Stimulated activated CD4-positive, alpha-beta T cell treated with anti-CD3 and anti-CD28 coated beads, Interleukin-15, amount 100 ng/mL, for 1 hour (primary cell): ENCODE measurements at places on chromosomes 11 and 22.

DNA sequence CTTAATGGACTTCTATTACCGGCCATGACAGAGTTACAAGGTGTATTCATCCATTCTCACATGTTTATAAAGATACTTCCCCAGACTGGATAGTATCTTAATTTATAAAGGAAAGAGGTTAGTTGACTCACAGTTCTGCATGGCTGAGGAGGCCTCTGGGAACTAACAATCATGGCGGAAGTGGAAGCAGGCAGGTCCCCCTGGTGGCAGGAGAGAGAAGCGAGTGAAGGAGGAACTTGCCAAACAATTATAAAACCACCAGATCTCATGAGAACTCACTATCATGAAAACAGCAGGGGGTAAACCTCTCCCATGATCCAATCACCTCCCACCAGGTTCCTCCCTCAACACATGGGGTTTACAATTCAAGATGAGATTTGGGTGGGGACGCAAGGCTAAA is 170.0 kb upstream of the PDGFD start:
- no peak for DNase-seq

DNA sequence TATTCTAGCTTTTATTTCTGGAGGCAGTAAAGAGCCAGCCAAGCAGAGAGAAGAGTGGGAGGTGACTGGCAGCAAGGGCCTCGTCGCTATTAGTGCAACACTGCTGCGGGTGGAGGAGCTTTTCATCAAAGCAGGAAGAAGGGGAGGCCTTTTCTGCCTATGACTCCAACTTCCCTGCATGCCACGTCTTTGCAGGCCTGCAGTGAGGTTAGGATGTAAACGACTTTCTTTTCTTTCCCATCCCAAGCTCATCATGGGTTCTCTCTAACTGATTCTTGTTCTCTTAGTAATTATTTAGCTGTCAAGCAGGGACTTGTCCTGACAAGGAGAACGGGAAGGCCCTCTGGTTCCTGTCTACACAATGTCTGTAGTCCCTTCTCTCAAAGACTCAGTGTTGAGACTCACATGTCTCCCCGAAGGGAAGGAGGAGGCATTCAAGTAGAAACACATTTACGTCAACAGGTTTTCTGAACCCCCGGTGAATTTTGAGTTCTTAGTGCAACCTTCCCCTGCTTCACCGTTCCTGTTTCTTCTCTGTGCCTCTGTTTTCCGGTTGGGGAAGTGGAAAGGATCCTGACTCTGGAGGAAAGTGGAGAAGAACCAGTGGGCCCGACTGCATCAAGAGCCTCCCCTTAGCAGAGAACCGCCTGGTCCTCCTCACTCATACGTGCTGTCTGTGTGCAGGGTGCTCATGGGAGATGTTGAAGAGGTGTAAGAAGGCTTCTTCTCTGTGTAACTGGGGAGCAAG is 56.9 kb downstream of the PACS1 start:
- peak; percentile 18 for DNase-seq

DNA sequence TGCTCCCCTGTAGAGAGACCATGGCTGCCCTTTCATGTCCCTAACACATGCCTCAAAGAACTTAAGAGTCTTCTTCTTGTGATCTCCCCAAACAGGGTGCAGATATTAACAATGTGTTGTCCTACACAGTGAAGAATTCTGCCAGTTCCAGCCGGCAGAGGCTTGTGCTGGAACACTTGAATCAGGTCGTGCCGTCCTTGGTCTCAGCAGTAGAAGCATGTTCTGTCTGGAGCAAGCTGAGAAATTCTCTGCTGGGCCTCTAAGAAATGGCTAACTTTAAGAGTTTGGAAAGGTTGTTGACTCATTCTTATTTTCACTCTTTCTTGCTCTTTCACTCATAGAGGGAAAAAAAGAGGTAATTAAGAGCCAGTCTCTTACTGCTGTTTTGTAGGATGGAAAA is 71.1 kb upstream of the SLC25A18 start:
- DNase-seq, result no peak

GRCh38 chr22:20532256-20532993 is 25.0 kb downstream of the MED15 start:
- DNase-seq, result no peak

- no peak for DNase-seq
Observed at GRCh38 chr11:89463266-89463780, 27.9 kb downstream of the NOX4 start.

DNA sequence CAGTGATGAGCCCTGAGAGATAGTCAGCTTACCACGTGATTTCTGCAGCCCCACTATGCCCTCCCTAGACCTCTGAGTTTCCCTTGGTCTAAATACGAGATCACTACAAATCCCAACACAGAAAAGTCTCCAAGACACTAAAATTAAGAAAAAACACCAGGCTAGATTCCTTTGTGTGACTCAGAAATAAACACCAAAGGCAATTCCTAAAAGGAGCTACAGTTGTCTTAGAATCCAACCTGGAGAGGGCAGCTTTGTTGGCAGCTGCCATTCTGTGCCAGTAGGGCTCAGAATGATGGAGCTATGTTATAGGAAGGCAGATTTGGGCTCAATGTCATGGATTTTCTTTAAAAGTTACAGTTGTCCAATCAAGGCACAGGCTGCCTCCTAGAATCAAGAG is 37.1 kb upstream of the HMGXB4 start:
- DNase-seq, result no peak

- DNase-seq, result no peak
Observed at GRCh38 chr22:17013396-17014100, 5.5 kb upstream of the GAB4 start.
